NCI-H2081 treated with DMSO at 0.1 percent for 48 hours (cell line): ENCODE measurements at places on chromosomes 12 and 14.

DNA sequence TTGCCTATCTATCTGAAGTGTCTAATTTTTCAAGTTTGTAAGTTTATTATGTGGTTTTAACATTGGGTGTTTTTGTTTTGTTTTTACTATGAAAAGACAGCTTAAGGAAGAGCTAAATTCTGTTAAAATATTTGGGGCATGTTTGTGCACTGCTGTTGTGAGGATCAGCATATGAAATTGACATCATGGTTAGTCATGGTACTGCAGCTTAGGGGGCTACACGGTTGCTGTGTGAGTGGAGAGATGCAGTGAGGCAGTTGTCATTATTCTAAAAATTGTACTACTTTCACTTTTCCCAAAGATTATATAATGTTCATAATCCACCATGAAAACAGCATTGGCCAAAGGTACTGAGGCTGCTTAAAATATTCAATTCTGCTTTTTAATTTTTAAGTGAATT is 49.0 kb downstream of the ZC3H14 start:
- no peak for DNase-seq

DNA sequence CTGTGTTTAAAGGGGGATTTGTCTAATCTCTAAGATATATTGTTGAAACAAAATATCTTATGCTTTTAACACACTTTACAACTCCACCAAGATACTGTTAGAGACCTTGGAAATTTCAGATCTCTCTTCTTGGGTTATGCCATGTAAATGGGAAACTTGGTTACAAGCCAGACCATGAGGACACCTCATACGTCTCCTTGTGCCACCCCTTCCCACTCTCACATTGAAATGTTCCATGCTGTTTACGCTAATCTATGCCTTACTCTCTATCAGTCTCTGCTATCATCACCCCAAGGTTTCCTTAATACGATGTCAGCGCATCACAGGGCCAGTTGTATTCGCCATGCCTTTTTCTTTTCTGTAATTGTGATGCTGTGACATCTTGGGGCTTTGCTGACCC is 13.4 kb upstream of the DEGS2 start:
- no peak for DNase-seq

DNA sequence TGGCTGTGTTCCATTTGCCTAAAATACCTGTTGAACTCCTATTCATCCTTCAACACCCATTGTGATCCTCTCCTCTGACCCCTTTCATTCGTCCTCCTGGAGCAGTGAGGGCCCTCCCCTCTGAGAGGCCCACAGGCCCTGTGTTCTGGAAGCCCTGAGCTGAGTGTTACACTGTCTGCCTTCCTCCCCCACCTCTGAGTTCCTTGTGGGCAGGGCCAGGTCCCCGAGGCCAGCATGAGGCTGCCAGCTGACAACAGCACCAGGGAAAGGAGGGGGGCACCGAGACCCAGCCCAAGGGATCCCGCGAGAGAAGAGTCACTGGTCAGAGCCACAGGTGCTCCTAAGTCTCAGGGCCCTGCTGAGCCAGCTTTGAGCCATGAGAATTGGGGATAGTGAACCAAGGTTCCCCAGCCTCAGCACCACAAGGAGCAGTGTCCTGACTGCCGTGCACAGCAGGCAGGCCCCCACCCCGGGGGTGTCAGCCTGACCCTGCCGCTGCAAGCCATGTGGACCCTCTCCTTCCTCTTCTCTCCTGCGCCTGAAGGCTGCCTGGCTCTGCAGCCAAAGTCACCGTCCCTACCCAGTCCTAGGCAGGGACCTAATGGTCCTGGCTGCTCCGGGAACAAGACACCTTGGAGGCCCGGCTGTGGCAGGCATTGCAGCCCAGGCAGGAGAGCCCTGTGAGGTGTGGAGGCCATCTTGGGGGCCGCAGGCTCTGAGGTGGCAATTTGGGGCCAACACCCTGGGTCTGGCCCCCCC is 52.5 kb downstream of the BEGAIN start:
- DNase-seq: no peak

- no peak for DNase-seq
These were observed 445 bp downstream of the CERS5 start for GRCh38 chr12:50166799-50167048.

GRCh38 chr12:94851396-94852028 is 152.0 kb downstream of the NDUFA12 start:
- DNase-seq: no peak

DNA sequence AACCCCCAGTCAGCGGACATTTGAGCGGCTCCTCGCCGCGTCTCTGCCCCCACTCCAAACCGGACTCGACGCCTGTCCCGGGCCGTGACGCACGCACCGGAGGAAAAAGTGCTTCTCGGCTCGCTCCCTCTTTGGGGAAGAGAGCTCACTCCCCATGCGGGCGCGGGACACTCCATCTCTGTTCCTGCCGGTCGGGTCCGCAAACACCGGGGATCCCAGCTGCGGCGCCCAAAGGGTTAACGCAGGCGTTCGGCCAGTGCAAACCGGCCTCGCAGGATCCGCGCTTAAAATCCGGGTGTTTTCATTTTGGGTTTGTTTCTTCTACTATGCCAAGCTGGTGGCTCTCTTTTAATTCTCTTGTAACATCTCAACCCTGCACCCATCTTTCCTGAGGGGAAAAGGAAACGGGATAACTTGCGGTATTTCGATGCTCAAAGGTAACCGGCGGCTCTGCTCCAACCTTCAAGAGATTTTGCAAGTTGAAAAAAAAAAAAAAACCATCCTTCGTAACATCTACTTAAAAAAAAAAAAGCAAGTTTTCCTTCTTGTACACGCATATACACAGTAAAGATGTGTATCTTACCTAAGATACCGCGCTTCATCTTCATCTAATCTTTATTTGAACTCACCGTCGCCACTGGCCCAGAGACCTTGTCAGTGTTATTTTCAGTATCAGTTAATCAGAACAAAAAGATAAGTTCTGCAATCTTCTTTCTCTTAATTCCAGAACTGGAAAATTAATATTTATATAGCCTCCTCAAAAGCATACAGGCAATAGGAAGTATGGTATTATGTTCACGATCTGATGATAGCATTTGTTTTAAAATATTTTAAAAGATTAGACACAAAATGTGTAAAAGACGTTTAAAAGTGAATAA is 1.6 kb upstream of the ATP2B1 start:
- no peak for DNase-seq

- DNase-seq: no peak
These were observed 47.6 kb downstream of the DCAF5 start for GRCh38 chr14:69105326-69105725.
